Stimulated activated CD4-positive, alpha-beta T cell treated with anti-CD3 and anti-CD28 coated beads, Interleukin-4, amount 100 ng/mL, for 1 hour (primary cell): ENCODE measurements at places on chromosomes 2 and 18.

- DNase-seq: no peak
These were observed 61.2 kb downstream of the ARHGAP15 start for GRCh38 chr2:143190431-143190830.

- DNase-seq: no peak
These were observed 97.3 kb downstream of the CD8B2 start for GRCh38 chr2:106584304-106584954.

- DNase-seq: no peak
These were observed 144.6 kb upstream of the ASB18 start for GRCh38 chr2:236408786-236409185.

DNA sequence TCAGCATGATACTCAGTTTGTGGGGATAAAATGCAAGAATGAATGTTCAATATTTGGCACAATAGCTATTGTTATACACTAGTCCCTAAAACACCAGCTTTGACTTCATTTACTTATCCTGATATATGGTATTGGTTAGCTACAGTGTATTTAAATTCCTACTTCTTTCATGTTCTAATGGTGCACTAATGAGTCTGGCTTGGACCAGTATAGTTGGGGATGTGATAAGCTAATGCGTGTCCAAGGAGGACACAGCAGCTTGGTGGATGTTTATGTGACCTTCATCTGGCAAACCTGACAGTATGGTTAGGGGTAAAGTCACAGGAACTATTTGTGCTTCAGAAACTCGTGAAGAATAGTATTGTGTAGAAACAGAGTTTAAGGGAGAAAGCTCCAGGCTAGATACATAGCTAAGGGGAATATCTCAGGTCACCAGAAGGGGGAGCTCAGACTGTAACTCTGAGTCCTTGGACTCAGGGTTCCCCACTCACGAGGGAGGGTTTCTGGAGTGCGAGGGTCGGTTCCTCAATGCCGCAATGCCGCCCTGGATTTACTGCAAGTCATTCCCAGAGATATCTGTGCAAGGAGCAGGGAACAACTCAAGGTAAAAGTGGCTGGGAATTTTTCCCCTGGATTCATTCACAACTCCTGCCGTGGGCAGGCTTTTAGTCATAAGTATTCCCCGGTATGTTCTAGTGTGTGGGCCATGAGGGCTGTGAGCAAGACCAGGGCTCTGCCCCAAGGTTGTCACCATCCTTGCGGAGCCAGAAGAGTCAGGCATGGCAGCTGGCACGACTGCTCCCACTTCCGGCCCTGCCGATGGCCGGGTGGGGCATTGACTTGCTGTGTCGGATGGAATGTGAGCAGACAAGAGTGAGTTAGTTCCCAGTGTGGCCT lies 14.5 kb downstream of the IL1R2 start:
- peak; percentile 34 for DNase-seq

DNA sequence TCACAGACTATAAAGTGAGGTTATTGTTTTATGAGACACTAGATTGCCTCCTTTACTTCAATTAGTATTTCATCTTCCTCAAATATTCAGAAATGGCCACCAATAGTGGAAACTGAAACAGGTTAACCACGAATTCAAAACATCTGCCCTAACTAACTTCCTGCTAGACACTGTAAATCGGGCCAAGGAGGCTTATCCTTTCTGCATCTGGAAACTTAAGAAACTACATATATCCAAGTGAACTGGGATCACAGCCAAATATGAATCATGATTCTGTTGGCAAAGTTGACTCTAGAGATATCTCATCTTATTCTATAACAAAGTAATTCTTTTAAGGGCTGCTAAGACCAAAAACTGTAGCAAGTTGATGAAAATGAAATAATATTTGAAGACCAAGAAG lies 136.6 kb upstream of the ZC3H15 start:
- DNase-seq: no peak

DNA sequence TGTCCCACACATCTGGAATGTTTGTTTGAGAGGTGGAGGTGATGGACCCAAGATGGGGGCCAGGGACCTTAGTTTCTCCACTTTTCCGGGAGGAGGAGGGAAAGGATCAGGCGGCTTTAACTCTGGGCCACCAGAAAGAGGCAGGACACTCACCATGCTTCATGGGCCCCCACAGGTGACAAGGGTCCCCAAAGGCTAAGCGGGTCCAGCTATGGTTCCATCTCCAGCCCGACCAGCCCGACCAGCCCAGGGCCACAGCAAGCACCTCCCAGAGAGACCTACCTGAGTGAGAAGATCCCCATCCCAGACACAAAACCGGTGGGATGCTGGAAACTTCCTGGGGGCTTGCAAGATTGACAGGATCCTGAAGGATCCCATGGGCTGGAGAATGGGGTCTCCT lies 712 bp downstream of the SLC11A1 start:
- no peak for DNase-seq

- DNase-seq: no peak
These were observed at the start of gene DHRS9 for GRCh38 chr2:169069341-169069740. Gene DHRS9, plus strand, starts transcription at chr2:169069563. Its CDS starts 12,019 bp downstream, at chr2:169081582.

GRCh38 chr2:230668939-230669303 lies 43.7 kb upstream of the CAB39 start:
- no peak for DNase-seq

DNA sequence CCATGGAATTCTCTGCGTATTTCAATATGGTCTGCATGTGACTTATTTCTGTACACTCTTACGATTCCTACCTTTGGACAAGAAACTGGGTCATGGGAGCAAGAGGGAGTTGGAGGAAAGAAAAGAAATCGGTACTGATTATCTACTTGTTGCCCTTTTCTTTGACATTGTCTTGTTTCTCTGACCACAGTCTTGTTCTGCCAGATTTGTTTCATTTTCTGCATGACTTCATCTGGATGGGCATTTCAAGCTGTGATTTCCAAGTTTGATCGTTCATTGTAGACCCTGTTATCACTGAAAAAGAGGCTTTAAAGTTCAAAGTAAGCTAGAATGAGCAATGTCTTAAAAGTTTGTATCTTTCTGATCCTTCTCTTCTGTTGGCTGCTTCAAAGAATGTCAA lies 2186.3 kb upstream of the CELF4 start:
- DNase-seq: no peak

GRCh38 chr2:143684551-143685320 lies 555.5 kb downstream of the ARHGAP15 start:
- DNase-seq: no peak

GRCh38 chr2:122980671-122981070 lies 1044.4 kb upstream of the CNTNAP5 start:
- DNase-seq: no peak

GRCh38 chr2:221810650-221811049 lies 238.5 kb upstream of the EPHA4 start:
- no peak for DNase-seq

DNA sequence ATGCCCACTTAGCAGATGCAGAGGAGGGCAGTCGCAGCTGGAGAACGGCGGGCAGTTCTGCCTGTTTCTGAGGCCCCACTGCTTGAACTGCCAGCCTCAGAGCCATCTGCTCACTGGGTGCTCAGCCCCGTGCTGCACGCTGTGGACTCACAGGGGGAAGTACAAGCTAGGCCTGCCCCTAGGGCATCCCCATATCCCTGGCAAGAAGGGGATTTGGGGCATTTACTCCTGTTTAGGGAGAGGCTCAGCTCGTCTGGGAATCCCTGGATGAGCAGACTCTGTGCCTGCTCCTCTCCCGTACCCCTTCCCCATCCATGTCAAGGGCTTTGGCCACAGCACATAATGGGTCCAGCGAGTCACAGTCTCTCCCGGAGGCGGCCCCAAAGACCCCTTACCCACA lies 169.8 kb upstream of the PKDCC start:
- DNase-seq: no peak

- DNase-seq: no peak
These were observed 73.6 kb downstream of the LPIN2 start for GRCh38 chr18:2939317-2939716.

- no peak for DNase-seq
These were observed 118.6 kb upstream of the RNF152 start for GRCh38 chr18:62011416-62011815.

GRCh38 chr2:240024766-240025165 lies 376 bp downstream of the NDUFA10 start:
- peak; percentile 24 for DNase-seq

DNA sequence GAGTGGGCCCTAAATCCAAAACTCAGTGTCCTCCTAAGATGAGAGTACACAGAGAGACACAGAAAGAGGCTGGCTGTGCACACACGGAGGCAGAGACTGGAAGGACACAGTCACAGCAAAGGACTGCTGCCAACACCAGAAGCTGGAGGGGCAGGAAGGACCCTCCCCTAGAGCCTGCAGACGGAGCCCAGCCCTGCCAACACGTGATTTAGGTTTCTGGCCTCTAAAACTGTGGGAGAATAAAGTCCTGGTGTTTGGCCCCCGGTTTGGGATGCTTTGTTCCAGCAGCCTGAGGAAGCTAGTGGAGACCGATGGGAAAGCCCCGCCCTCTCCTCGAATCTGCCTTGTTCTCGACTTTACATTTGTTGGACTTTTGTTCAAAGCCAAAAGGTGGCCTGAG lies 10.6 kb downstream of the CNDP1 start:
- DNase-seq: no peak

DNA sequence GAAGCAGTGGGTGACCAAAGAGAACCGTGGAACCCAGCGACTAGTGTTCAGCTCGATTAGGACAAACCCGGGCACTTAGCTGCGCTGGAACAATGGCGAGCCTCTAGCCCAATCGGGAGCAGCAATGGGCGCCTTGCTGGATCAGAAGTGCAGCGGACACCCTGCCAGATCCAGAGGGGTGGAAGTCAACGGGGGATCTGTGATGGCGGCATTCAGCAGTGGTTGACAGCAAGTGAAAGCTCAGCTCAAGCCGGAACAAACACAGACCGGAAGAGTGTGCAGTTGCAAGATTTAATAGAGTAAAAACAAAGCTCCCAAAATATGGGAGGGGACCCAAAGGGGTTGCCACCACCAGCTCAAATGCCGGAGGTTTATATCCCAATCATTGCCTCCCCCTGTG lies 478.7 kb upstream of the REG3G start:
- DNase-seq: no peak

DNA sequence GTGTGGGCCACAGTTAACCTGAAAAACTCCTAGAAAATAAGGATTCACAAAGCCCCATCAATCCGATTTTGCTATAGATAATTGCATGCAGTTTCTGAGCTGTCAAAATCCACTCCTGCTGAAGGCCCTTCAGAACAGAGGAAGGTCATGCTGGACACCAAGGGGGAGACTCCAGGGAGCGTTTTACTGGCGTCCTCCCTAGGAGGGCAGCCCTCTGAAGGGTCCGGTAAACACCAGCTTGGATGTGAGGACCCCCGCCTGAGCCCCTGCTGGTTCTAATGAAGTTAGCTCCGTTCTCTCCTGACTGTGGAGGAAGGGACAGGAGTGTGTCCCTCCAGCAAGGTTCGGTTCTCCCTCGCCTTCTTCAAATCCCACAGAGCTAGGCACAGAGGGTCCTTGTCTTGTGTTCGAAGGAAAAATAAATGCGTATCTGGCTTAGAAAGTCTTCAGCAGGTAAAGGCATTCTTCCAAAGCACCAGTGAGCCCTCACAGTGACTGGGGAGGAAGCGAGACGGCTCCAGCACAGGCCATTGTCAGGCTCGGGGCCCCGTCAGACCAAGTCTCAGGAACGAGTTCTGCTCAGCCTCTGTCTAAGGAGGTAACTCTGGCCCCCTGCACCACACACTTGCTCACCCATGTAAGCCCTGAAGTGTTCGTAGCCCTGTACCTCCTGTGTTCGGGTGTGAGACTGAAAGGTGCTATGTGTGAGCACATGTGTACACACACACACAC lies 41.6 kb downstream of the CABLES1 start:
- DNase-seq: no peak
